ENCODE measurements at places on chromosomes 4 and X.
A peak's percentile ranks its signal among the peaks of the same experiment; 100 is the strongest.

- DNase-seq, result no peak
Measured at GRCh38 chr4:29175291-29175690, 1544.9 kb upstream of the PCDH7 start.

DNA sequence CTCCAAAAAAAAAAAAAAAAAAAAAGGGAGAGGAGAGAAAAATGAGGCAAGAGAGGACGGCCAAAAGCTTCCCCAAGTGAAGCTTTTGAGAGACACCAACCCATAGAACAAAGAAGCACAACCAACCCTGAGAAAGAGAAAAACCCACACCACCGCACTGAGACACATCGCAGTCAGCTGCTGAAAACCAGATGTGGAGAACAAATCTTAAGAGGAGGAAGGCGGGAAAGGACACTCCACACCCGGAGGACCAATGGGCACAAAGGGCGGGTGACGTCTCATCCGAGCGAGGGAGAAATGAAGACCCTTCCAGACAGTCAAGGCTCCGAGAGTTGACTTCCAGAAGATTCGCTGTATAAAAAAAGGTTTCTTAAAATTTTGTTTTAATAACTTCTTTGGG, 112.1 kb downstream of the AFAP1 start:
- no peak for DNase-seq

DNA sequence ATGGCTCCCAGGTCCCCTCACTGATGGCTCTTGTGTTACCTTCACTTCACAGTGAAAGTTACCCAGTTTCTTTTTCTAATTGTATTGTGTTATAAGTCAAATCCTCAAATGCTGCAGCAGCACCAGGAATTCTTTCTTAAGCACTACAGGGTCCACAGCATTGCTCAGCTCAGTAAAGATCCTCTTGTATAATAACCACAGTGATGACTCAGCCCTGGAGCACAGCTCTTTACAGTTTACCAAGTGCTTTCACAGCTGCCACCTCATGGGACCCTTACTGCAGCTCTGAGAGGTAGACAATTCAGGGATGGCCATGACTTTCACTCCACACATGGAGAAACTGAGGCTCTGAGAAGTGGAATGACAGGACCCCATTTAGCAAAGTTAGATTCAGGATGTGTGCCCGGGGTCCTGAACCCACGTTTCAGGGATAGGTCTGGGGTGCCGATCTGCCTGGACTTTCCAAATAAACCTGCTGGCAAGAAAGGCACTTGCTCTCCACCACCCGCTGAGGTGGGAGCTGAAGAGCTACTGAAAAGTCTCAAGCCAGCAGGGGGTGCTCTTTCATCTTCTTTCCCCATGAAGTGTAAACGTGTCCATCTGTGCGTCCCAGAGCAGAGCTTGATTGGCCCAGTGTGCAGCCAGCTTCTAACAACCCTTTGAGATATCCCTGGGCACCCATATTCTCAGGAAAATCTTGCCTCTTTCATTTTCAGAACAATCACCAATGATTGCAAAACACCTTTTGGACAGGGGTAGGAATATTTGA, 35.7 kb upstream of the GABRQ start:
- peak; percentile 16 for DNase-seq

DNA sequence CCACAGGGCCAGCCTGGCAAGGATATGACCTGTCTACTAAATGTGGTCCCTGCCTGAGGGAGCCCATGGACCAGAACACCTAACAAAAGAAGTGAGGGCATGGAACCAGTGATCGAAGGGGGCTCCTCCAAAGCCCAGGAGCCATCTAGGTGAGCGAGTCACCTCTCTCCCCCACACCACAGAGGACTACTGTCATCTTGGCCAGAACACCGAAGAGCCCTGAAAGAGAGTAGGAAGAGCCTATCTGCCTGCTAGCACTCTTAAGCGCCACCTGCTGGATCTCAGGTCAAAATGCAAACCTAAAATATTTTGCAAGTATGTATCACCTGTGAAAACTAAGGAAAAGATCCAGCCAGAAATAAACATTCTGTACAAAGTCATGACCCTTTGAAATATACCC, 137.9 kb upstream of the ZXDB start:
- peak; percentile 30 for DNase-seq
